Stimulated activated CD8-positive, alpha-beta memory T cell treated with anti-CD3 and anti-CD28 coated beads, Interleukin-15, amount 100 ng/mL, for 24 hours (primary cell): ENCODE measurements at places on chromosomes 5 and 9.

DNA sequence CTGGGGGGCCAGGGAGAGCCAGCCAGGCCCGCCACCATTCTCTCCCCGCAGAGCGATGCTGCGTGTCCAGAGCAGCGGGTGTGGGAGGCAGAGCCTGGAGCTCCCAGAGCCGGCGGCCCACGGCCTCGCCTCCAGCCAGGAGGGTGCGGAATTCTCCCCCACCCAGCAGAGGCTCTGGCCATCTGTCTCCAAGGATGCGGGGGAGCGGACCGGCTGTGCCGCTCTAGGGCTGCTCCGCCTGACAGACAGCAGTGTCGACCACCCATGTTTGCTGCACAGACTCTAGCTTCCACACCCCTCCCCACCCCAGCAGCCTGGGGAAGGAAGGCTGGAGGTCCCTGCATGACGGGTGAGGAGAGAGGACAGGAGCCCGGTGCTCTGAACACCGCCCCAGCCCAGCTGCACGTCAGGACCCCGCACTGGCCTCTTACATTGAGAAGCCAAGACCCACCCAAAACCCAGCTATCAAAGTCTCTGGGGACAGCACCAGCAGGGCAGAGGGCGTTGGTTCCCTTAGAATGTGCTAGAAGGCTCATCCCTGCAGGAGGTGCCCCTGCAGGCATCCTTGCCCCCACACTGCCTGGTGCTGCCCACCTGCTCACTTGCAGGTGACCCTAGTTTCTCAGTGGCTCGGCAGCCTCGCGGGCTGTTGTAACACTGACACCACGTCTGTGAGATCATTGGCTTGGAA is 29.7 kb upstream of the FCN1 start:
- DNase-seq, result no peak

- no peak for DNase-seq
Observed at GRCh38 chr9:100106616-100107015, 7.6 kb downstream of the INVS start.

DNA sequence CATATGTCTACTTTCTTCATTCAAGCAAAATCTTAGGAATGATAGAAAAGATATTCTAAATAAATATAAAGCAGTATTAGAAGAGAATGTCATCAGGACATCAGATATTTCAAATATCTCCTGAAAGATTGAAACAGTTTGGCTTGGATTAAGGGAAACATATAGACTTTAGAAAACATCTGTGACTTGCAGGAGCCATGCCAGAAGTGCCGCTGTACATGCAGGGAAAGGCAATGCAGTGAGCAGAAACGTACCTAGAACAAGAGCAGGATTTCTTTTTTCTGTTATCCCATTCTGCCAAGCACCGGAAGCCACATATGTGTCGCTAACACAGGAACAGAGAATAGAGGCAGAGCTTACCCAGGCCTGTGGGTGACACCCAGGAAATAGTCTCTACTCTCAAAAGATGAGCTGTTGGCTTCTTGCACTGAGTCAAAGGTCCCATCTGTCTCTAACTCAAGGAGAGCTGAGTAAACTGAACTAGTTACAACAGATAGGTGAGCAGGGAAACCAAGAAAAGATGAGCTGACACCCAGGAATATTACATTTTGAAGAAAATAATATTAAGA is 5.8 kb downstream of the ADAMTS19 start:
- DNase-seq, result no peak

DNA sequence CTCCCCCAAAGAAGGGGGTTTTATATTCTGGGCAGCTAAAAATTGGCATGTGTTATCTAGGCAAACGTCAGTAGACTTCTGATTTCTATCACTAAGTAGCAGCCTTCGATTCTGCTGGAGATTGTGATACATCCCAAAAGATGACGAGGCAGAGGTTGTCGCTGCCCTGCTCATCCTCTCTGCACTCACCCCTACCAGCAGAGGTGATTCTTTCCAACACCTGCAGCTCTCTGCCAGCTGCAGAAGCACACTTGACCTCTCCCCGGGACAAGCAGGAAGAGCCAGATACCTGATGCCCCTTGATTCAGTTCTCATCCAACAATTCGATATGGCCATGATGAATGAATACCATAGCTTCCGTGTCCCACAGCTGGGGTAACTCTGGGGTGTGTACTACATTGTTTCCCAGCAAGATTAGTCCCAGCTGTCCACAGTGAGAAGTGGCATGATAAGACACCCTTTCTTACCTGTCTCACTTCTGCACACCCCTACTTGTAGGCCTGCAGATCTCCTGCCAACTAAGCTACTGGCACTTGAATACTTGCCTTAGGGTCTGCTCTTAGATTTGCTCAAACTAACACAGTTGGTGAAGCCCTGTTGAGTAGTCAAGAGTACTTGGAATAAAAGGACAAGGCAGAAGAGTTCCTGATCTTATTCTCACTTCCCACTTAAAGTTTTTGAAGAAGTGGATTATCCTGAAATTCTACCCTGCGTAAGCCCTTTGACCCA is 37.6 kb upstream of the SMAD5 start:
- no peak for DNase-seq

- DNase-seq, result no peak
Observed at GRCh38 chr5:86974955-86975354, 292.7 kb upstream of the RASA1 start.

DNA sequence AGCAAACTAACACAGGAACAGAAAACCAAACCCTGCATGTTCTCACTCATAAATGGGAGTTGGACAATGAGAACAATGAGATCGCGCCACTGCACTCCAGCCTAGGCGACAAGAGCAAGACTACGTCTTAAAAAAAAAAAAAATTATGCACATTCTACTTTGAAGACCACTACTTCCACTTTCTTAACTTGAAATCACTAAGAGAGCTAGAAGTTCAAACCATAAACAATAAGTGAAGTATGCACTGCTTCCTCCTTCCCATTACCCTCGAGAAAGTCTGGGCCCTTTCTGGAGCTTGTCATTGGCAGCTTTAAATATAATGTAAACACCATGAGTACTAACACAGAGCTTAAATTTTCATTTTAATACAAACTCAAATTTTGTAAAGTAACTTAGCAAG is 94.9 kb downstream of the TLE1 start:
- no peak for DNase-seq

DNA sequence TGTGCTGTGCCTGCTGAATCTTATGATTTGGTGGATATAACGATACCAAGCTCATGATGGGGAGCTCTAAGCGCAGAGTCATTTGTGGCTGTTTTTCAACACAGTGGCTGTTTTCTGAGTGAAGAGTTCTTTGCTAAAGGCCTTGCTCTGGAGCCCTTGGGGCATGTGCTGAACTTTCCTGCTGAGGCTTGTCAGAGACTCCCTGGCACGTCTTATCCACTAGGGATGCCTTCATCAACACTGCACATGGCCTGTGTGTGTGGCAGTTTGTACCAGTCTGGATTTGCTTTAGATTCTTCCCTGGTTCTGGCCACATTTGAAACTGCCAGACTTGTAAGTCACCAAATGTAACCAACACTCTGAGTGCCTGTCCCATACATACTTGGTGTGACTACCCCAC is 188.2 kb downstream of the DMRT2 start:
- no peak for DNase-seq

GRCh38 chr5:64213531-64213930 is 47.9 kb downstream of the RNF180 start:
- DNase-seq, result no peak

- DNase-seq, result no peak
Observed at GRCh38 chr9:76758476-76758875, 5.8 kb upstream of the PCA3 start.

- no peak for DNase-seq
Observed at GRCh38 chr5:14587150-14587549, 5.6 kb downstream of the OTULINL start.

DNA sequence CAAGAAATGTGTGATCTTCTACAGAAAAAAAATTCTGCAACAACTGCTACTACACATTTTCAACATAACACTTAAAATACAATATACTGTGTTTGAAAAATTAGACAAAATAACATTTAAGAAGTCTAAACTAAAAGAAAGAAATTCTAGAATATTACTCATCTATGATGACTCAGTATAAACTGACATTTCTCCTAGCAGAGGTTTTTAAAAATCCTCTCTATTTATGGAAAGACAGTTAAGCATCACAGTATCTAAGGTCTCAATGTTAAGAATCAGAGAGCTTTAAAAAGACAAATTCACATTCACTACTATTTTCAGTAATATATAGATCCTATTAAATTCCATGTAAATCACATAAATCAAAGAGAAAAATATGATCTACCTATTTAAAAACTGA is 61.3 kb downstream of the NR2F1-AS1 start:
- no peak for DNase-seq

DNA sequence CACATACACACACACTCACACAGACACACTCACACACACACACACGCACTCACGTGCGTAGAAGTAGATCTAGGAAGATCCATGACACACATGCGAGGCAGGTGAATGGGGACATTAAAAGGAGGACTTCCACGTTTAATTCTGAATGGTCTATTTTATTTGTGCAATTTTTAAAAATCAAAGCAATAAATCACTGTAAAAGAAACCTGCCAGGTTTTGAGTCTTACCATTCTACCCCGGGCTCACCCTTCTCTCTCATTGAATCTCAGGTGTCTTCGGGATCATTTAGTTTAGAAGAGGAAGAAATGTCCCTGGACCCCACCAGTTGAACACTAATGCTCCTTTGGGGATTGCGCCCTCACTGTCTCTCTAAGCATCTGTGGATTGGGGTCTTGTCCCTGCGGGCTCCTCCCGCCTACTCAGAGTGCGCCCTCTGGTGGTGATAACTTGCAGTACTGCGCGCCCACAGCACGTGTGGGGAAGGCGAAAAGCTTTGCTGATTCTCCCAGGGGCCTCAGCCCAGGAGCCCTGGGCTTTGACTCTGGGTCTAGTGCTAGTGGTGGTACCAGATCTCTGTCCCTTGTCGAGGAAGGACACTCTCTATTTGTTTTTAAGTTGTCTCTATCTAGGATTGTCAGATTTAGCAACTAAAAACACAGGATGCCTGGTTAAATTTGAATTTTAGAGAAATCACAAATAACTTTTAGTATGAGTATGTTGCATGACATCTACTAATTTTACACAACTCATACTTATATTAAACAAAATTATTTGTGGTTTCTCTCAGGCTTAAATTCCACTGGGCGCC is 34.8 kb downstream of the BOD1 start:
- peak; percentile 21 for DNase-seq

GRCh38 chr5:143245929-143246561 is 157.4 kb downstream of the NR3C1 start:
- DNase-seq, result no peak

DNA sequence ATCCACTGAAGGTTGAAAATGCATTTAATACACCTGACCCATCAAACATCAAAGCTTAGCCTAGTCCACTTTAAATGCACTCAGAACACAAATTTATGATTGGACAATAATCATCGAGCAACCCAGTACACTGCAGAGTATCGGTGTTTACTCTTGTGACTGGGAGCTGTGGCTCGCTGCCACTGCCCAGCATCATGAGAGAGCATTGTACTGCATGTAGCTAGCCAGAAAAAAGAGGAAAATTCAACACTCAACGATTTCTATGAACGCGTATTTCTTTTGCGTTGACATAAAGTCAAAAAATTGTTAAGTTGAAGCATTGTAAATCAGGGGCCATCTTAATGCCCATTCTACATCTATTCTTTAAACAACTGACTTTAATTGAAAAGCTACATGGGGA is 95.1 kb upstream of the CD180 start:
- no peak for DNase-seq

GRCh38 chr9:75889977-75890471 is 449 bp upstream of the PCSK5 start:
- no peak for DNase-seq

DNA sequence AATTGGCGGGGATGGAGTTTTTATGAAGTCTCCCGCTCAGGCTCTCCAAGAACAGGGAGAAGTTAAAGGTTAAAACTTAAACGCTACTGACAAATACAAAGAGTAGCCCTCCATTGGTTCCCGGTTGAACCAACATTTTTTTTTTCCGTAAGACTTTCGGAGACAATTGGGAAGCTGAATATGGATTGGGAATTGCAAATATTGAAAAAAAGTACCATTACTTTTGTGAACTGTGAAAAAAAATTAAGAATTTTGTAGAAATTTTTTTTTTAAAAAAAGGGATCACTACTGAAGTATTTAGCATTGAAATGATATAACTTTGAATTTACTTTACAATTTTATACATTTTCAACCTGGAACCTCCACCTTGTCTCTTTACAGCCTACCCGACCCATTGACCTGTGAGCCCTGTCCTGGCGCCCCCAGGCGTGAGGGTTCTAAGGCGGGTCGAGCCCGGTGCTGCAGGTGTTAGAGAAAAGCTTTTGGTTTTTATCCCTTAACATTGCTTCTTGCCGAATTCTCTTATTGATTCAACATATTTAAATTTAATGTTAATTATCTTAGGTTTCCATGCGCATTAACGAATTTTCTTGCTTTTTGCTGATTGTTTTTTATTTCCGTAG is 448 bp upstream of the ZNF782 start:
- DNase-seq, result no peak

GRCh38 chr9:134548618-134549017 is 93.0 kb upstream of the COL5A1 start:
- no peak for DNase-seq

- DNase-seq, result no peak
Observed at GRCh38 chr9:2677915-2678889, 39.1 kb upstream of the KCNV2 start.

DNA sequence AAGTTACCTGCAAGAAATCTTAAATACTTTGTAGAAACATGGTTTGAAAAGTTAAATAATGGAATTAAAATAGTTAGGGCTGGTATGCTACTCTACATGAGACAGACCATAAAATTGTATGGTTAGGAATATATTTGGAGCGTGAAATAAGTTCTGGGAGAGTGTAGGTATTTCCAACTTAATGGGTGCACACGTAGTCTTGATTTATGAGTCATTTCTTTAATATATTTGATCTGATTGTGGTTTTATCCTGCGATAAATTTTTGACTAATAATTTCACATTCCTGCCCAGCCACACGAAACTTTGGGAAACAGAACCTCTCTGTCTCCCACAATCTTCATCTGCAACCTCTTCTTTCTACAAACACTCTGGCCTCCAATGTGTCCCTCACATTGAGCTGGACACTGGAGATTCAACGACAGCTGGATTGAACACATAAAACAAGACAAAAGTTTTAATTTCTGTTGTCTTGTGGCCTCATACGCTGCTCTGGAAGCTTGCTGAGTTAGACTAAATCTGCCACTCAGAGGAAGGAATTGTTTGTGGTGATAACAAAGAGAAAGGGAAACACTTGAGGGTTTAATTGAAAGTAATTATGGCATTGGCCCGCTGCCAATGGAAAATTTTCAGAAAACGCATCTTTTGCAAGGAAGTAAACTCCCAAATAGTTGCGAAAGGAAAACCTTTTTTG is 201.8 kb upstream of the ZNF608 start:
- DNase-seq, result no peak
